ENCODE measurements at places on chromosomes 11 and 22.

DNA sequence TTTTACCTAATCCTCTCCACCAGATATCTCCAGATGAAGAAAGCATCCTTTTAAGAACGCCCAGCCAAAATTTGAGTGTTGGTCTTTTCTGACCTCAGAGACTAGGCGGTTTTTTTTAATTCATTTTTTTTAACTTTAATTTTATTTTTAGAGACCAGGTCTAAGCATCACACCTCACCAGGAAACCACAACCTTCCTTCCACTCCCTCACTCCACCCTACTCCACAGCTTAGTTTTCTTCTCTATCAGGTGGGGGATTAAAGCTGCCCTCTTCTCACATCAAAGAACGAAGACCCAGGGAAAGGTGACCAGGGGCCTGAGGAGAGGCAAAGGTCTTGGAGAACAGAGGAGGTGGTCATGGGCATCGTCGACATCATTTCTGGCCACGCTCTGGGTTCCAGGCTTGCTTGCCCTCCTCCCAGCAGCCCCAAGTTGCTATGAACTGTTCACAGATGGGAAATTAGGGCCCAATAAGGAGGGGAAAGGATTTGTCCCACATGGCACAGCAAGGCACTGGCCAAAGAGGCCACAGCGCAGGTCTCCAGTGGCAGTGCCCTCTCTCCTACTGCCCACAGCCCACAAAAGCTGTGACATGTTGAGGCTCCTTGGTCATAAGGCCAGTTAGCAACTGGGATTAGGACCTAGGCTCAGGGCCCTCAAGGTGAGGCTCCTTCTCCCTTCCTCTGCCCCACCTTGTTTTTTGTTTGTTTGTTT lies 1.4 kb upstream of the PEX16 start:
- no peak for DNase-seq

DNA sequence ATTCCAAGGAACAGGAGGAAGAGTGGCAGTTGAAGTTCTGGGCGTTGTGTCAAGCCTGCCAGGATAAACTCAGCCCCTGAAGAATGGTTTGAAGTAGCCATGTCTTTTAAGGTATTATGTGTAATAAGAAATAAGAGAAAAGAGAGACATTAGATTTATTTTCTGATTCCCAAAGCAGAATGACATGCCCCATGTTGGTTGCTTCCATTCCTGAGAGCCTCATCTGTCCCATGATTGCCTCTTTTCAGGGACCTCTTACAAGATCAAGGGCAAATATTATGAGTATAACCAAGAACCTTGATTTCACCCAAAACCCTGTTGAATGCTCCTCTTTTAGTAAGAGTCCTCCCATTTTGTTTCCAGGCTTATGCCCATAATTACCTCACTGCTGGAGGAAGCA lies at the start of gene OR8D2:
OR8D2 (minus strand) TSS at position 101 of the 400 bp plus-strand sequence; CDS start at position 101, 0 bp downstream.
- no peak for DNase-seq

- DNase-seq: no peak
These were observed 93.5 kb downstream of the LARGE2 start for GRCh38 chr11:46015941-46016340.

DNA sequence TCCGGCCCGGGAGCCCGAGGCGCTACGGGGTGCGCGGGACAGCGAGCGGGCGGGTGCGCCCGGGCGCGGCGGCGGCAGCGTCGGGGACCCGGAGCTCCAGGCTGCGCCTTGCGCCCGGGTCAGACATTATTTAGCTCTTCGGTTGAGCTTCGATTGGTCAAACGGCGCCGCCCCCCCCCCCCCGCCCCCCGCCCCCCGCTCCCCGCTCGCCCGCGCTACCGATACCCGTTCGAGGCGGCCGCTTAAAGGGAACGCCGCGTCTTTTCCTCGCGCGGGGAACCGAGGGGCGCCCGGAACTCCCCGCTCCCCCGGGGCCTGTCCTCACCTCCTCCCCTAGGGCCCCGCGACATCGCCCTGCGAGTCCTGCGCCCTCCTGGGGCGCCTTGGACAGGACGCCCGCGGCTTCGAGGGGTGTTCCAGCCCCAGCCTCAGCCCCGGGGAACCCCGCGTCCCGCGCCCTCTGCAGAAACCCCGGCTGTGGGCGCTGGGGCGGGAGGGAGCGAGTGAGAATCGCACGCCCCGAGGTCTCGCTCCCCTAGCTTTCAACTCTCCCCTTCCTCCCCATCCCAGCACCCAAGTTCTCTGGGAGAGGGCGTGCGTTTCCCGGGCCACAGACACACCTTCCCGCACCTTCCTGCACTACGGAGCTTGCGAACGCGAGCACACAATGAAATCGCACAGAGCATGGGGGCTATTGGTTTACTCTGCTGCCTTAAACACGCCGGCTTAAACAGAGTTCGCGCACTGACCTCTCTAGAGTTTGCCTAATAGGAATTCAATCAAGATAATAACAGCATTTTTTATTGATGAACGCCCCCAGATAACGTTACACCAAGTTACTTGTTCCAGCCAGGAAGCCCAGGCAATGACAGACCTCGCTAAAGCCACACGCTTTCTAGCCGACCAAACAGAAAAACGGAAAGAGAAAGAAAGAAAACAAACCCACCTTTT lies at the start of gene BDNF:
BDNF (minus strand) TSS at position 105 of the 951 bp plus-strand sequence. CDS start 41,891 bp downstream, outside the sequence.
- DNase-seq: no peak

- DNase-seq: no peak
These were observed 408.9 kb upstream of the CCDC90B start for GRCh38 chr11:83695046-83695445.

GRCh38 chr11:115080923-115081680 lies 402.8 kb downstream of the NXPE2 start:
- no peak for DNase-seq

- DNase-seq: peak; percentile 66
These were observed 6.8 kb upstream of the FAM111A start for GRCh38 chr11:59135648-59136461.

DNA sequence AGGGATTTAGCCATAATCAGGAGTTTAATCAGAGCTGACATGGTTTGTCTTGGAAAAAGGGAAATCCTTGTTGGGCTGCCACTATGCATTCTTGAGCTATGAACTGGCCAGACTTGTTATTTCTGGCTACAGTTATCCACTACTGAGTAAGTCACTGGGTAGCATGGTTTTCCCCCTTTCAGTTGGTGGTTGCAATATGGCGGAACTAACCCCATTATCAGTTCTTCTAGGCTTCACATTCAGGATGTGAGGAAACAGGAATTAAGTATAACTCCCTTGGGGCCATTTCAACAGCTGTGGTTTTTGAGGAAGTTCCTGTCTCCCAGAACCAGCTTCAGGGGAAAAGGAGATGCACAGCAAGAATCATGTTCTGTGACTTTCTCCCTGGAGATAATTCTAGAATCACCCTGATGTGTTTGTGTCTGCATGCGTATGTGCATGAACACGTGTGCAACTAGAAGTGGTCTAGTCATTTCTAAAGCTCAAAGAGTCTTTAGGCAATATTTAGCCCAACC lies 103.0 kb upstream of the CD44 start:
- no peak for DNase-seq

GRCh38 chr11:118142809-118143208 lies 9.8 kb downstream of the SCN4B start:
- DNase-seq: no peak

- DNase-seq: no peak
These were observed 4.4 kb upstream of the WEE1 start for GRCh38 chr11:9568854-9569587.

GRCh38 chr11:16883174-16883573 lies 131.0 kb downstream of the PLEKHA7 start:
- no peak for DNase-seq

DNA sequence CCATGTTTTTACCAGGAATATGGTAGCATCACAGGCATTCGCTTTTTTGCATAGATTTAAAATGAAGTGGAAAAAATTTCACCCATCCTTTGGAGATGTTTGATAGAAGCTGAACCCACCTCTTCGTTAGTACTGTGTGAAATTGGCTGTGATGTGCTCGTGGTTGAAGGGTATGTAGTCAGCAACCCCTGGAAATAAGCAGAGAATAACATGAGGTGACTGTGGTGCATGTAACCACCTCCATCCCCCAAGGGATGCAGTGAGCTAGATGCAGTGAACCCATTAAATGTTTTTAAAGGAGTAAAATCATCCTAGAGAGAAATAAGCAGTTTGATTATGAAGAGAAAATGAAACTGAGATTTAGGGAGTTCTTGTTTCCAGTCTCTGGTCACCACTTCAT lies 15.9 kb downstream of the CBLIF start:
- no peak for DNase-seq

DNA sequence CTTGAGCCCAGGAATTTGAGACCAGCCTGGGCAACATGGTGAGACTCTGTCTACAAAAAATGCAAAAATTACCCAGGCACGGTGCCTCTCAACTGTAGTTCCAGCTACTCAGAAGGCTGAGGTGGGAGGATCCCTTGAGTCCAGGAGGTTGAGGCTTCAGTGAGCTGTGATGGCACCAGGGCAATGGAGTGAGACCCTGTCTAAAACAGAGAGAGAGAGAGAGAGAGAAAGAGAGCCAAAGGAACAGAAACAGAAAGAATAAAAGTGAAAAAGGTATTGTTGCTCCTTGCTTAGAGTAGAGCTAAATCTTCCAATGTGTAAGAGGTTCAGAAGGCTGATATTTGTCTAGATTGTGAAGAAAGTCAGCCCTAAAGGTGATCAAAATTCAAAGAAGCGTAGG lies 8.9 kb upstream of the ETS1 start:
- DNase-seq: no peak
